ENCODE measurements at places on chromosomes 13 and 19.

GRCh38 chr13:112859817-112860190 lies 109.2 kb upstream of the MCF2L start:
- DNase-seq: no peak

GRCh38 chr19:34034318-34034846 lies 137.9 kb upstream of the LSM14A start:
- DNase-seq: no peak

GRCh38 chr13:28049215-28049614 lies 51.2 kb downstream of the FLT3 start:
- DNase-seq: no peak

DNA sequence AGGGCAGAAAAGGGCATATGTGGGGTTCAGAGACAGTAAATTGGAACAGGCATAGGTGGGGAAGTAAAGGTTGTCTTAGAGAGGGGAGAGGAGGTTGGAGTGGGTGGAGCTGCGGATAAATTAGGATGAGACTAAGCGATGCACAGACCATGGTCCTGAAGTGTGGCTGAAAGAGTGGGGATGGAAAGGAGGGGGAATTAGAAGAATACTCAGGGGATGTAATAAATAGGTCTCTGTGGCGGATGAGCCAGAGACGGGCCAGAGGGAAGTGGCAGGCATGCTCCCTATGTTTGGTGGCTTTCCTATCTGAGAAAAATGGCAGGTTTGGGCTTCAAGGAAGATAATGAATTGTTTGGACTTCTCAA lies 123.4 kb downstream of the OLFM4 start:
- DNase-seq: no peak

DNA sequence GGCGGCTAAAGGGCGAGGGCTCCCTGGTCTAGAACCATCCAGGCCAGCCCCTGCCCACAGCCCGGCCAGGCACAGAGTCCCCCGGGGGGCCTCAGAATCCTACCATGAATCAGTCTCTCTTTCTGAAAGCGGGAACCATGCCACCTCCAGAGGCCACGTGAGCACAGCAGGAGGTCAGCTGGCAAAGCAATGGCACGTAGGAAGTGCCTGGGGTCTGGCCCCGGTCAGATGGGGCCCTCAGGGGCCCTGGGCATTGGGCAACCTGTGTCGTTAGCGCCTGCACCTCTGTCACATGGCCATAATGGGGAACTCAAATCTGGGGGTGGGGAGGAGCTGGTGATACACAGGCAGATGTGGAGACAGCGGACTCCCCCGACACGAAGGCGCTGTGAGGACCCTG lies 8.8 kb downstream of the MFSD12 start:
- no peak for DNase-seq

DNA sequence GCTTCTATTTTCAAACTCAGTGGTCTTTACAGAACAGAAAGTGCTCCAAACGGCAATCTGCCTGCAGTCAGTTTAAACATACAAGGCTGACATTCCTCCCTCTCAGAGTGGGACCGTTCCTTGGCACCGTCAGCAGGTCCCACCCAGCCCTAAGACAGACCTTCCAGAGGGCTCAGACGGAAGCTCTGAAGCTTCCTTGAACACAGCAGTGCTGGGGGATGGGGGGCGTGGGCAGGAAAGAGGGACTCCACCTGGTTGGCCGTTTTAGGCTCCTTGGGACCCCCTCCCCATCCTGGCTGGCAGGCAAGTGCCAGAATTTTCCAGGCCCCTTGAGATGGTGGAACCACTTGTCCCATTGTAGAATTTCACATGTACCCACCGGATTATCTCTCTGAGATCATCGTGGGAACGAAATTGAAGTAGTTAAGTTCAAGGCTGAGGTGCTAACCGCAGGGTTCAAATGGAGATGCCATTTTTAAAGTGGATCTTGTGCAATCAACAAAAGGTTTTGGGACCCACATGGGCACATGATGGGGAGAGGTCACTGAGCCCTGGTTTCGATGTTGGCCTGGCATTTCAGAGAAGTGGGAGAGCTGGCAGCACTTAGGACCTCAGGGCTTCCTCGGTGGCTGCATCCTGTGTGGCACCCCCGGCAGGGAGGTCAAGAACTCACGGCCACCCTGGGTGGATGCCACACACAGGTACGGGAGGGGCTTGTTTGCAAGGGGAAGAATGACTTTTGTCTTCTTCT lies 46.2 kb downstream of the KLF2 start:
- no peak for DNase-seq

DNA sequence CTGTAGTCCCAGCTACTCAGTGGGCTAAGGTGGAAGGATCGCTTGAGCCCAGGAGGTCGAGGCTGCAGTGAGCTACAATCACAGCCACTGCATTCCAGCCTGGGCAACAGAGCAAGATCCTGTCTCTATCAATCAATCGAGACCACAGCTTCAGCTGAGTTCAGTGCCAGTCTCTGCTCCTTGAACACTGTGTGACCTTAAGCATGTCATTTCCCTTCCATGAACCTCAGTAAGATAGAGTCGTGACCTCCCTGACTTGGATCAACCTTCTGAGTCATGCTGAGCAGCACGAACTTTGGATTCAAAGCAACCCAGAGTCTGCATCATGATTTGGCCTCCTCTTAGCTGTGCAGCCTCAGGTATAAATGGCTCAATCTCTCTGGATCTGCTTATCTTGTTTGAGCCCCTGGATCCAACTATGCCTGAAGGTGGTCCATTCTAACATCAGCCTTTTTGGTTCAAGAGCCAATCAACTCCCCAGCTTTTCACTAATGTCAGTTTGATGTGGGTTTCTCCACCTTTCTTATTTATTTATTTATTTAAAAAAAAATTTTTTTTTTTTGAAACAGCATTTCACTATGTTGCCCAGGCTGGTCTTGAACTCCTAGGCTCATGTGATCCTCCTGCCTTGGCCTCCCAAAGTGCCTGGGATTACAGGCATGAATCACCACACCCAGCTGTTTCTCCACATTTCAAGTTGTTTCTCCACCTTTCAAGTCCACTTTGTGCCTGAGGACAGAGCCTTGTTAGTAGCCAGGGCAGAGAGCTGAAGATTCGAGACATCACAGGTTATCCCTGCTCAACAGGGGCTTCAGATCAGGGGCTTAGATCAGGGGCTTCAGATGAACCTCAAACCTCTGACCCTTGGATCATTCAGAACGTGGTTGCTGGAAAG lies 26.4 kb downstream of the PTPRS start:
- no peak for DNase-seq

DNA sequence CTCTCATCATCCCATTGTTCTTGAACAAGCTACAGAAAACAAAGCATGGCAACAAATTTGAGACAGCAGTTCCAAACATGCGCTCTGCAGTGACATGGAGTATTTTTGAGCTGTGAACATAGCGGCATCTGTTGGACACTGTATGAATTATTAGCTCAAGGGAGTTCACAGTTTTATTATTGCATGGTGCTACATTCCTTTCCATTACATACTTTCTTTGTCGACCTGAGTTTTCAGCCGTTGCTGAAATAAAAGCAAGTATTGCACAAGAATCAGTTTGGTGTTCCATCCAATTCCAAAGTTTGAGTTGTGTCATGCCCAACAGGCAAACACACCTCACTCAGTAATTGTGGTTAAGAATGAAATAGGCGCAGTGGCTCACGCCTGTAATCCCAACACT lies 30.1 kb upstream of the METTL21C start:
- peak; percentile 18 for DNase-seq

DNA sequence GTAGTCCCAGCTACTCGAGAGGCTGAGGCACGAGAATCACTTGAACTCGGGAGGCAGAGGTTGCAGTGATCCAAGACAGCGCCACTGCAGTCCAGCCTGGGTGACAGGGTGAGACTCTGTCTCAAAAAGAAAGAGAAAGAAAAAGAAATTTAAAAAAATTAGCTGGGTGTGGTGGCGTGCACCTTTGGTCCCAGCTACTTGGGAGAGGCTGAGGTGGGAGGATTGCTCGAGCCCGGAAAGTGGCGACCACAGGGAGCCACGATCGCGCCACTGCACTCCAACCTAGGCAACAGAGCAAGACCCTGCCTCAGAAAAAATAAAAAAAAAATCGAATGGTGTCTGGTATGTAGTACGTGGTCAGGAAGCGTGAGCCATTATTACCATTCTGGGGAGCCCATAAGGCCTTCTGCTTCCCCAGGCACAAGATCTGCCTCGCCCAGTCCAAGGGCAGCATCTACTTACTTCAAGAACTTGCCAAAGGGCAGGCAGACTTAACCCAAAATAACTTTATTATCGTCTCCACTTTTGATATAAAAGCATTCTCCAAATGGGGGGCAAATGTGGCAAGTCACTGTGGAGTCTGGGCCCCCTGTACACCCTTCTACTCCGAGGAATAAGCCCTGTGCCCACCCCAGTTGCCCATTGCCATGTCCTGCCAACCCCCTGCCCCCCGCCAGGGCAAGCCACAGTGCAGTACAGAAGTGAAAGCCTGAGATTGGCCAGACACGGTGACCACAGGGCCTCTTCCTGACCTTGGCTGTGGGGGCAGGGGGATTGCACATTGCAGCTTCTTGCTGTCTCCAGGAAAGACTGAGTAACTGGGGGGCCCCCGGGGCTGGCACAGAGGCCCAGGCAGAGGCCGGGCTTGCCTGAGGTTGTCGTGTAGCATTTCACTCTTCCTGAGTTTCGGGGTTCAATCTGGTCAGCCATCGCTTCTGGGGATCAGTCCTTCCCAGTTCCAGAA lies 12.6 kb downstream of the CCL25 start:
- DNase-seq: no peak

- DNase-seq: no peak
Observed at GRCh38 chr13:49410006-49410405, 33.9 kb downstream of the CAB39L start.

GRCh38 chr13:71285700-71286099 lies 581.3 kb downstream of the DACH1 start:
- DNase-seq: no peak

GRCh38 chr19:48044561-48044960 lies 682 bp upstream of the CABP5 start:
- no peak for DNase-seq

DNA sequence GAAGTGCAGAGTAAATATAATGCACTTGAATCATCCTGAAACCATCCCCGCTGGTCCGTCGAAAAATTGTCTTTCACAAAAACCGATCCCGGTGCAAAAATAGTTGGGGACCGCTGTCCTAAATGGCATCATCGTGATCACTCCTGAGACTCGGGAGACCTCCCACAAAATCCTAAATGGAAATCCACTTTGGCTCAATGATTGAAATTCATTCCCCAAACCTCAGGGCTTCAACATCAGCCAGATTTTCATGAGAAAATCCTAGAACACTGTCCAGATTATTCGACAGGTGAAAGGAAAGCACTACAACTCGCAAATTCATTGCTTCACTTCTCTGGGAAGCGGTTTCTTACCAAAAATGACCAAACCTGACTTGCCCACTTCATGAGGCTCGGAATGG lies 335.3 kb upstream of the ZNF507 start:
- no peak for DNase-seq

- peak; percentile 25 for DNase-seq
Observed at GRCh38 chr13:94988654-94989053, 276.3 kb upstream of the SOX21 start.

DNA sequence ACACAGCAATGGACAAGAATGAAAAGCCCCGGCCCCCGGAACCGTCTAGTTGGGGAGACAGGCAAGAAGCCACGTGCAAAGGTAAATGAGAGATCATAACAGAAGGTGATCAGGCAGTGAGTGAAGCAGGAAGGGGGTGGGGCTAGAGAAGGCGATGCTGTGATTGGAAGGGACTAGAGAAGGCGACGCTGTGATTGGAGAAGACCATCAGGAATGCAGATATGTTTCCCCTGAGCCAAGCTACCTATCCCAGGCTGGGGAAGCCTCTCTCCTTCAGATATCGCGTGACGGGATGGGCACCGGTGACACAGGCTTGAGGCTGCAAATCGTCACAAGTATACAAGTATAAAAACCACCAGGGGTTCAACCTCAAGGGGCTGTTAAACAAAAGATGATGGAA lies 21.8 kb downstream of the DCAF15 start:
- peak; percentile 93 for DNase-seq

- no peak for DNase-seq
Observed at GRCh38 chr19:2665103-2665502, 37.4 kb downstream of the GNG7 start.

GRCh38 chr19:52217576-52217975 lies 27.7 kb downstream of the PPP2R1A start:
- DNase-seq: no peak

GRCh38 chr19:12979974-12980373 lies 10.6 kb downstream of the DAND5 start:
- DNase-seq: no peak

GRCh38 chr19:55454787-55455243 lies 6.6 kb downstream of the ISOC2 start:
- peak; percentile 62 for DNase-seq

DNA sequence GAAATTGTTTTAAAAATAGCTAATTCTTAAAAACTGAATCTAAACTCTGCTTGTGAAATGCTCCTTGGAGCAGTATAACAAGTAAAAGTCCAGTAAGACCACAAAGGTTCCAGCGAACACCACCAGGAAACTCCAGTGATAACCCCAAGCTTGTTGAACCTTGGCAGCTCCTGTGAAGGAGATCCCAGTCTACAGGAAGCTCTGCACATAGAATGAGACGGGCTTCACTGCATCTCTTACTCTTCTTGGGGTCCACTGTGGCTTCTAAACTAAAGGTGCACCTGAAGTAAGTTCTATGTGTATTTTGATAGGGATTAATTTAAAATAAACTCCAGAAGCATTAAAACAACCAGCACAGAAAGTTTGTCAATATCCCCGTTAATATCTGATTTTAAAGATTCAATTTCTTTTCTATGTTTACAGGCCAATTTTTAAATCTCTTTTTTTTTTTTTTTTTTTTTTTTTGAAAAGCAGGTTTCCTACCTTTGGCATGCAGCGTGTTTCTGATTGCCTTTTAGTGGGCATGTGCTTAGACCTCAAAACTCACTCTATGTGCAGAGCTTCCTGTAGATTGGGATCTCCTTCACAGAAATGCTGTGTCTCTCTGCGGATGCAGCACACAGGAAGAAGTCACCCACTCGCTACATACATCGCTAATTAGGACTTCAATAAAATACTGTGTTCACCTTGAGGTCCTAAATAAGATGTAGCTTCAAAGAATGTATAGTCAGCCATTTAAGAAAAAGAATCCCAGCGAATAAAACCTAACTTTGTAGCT lies 508.5 kb downstream of the KLF12 start:
- no peak for DNase-seq

GRCh38 chr13:93290503-93290902 lies 63.9 kb downstream of the GPC6 start:
- no peak for DNase-seq

DNA sequence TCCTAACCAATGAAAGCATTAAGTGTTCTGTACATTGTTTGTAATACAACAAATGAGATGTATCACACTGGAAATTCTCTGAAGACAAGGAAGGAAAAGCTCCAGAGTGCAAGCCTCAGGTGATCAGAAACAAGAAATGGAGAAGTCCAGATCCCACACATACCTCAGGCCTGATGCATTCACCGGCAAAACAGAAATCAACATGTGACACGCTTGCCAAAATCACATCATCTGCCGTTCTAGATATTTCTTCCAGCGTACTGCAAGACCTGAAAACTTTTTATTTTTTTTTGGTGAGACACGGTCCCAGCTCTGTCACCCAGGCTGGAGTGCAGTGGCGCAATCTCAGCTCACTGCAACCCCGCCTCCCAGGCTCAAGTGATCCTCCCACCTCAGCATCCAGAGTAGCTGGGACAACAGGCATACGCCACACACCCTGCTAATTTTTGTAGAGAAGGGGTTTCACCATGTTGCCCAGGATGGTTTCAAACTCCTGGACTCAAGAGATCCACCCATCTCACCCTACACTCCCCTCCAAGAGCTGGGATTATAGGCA lies 48.6 kb downstream of the FOXO1 start:
- no peak for DNase-seq

GRCh38 chr19:13083008-13083404 lies 19.7 kb downstream of the LYL1 start:
- no peak for DNase-seq

- DNase-seq: no peak
Observed at GRCh38 chr19:20558571-20558970, 7.0 kb downstream of the ZNF737 start.

Data from cerebellar cortex (tissue), 1 donor.